ENCODE measurements at places on chromosomes 5 and 9. TPM values are rescaled to one million over a fixed set of nuclear protein-coding genes. Genes with fewer than 3 reads are reported as not detected.

DNA sequence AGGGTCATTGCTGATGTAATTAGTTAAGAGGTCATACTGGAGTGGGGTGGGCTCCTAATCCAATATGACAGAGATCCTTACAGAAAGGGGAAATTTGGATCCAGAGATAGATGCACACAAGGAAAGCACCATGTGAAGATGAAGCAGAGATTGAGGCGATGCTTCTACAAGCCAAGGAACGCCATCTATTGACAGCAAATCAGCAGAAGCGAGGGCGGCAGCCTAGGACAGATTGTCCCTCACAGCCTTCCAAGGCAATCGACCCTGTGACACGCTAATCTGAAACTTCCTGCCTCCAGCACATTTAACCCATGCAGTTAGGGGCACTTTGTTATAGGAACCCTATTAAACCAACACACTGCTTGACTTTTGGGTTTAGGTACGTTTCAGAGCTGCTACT lies 285.1 kb upstream of the DAP start:
- no peak for DNase-seq

Gene UAP1L1
- 13.6 TPM for total RNA-seq

- no peak for DNase-seq
Observed at GRCh38 chr9:137173796-137174664, 2.2 kb upstream of the TMEM210 start.

Gene FYB1
- total RNA-seq = 4.7 TPM

GRCh38 chr9:16043756-16044578 lies 491.1 kb downstream of the CCDC171 start:
- DNase-seq = no peak

Gene KCNN2
- total RNA-seq = 9.3 TPM

GRCh38 chr5:37211661-37212060 lies 37.5 kb downstream of the CPLANE1 start:
- no peak for DNase-seq

DNA sequence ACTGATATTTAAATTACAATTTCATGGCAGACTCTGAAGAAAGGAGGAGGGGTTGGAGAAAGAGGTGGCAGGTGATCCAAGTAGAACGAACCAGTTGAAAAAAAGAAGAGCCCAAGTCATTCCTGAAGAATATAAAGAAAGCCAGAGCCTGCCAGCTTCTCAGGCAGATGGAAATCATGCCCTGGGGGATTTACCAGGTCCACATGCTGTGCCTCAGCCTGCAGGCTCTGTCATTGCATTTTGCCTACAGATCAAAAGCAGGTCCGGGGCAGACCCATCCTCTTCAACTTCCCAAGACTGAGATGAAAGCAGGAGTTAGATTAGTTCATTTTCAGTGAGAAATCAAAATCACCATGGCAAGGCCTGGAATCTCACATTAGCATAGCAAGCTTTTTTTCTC lies 48.5 kb downstream of the GDNF start:
- no peak for DNase-seq

GRCh38 chr5:90020575-90021538 lies 388.7 kb downstream of the CETN3 start:
- no peak for DNase-seq

- DNase-seq = no peak
Observed at GRCh38 chr9:129363216-129363873, 185.3 kb upstream of the IER5L start.

- peak; percentile 71 for DNase-seq
Observed at GRCh38 chr5:124866355-124867136, 120.1 kb upstream of the ZNF608 start.

GRCh38 chr5:75612226-75612569 lies 945 bp downstream of the ANKDD1B start:
- DNase-seq = no peak

- DNase-seq = no peak
Observed at GRCh38 chr5:123066016-123066415, 23.0 kb upstream of the PRDM6 start.

- DNase-seq = no peak
Observed at GRCh38 chr5:142390334-142390733, 65.5 kb upstream of the SPRY4 start.

DNA sequence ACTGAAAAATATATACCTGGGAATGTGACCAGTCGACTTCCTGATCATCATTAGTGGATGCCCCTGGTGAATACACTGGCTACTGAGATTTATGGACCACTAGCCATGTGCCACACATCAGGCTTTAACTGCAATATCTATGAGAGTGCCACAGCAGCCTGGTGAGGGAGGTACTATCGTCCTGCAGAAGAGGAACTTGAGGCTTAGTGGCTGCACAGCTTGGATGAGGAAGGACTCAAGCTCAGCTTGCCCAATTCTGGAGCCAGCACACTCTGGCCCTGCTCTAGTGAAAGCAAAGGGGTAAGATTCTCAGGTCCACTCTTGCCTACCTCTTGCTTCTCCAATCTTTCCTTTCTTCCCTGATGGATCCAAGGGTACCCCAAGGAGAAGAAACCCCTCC lies 129.3 kb downstream of the ENTREP1 start:
- no peak for DNase-seq

Gene TMEM252
- total RNA-seq = not detected

- peak; percentile 93 for DNase-seq
Observed at GRCh38 chr9:134372581-134373267, 46.5 kb downstream of the RXRA start.

Gene ARHGEF39
- 0.22 TPM for total RNA-seq

DNA sequence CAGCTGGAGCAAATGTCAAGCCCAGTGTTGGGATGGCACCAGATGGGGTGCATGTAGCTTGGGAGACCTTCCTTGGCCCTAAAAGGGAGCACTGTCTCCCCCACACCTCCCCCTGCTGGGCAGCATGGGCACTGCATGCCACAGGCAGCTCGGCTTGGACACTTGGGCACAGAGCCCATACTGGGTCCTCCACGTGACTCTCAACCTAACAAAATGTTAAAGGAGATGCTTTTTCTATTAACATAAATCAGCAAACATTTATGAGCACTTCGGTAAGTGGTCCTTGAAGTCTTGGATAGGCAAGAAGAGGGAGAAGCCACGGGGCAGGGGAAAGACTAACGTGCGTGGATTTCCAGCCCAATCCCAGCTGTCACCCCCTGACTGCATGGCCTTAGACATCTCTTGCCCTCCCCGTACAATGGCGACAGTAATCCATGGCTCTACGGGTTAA lies 23.9 kb upstream of the MAPK9 start:
- DNase-seq = peak; percentile 85

DNA sequence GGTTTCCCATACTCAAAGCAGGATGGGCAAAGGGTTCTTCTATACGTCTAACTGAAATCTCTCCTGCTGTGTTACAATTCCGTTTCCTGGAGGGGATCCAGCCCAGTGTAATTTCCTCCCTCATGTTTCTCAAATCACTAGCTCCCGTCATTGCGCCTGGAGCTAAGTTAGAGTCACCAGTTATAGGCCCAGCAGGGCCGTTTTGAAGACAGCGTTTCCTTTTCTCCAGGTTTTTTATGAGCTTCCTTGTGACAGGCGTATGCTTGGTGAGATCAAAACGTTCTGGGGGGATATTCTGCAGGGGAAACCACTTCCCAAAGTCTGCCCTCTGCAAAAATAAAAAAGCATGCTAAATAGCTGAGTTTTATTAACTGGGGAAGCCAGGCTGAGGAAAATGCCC lies 53.0 kb upstream of the WWC1 start:
- no peak for DNase-seq

GRCh38 chr9:105052346-105052745 lies 124.4 kb upstream of the ABCA1 start:
- no peak for DNase-seq

- DNase-seq = no peak
Observed at GRCh38 chr5:65722575-65723403, 784 bp downstream of the NLN start.

Gene NTRK2
- 8.2 TPM for total RNA-seq

DNA sequence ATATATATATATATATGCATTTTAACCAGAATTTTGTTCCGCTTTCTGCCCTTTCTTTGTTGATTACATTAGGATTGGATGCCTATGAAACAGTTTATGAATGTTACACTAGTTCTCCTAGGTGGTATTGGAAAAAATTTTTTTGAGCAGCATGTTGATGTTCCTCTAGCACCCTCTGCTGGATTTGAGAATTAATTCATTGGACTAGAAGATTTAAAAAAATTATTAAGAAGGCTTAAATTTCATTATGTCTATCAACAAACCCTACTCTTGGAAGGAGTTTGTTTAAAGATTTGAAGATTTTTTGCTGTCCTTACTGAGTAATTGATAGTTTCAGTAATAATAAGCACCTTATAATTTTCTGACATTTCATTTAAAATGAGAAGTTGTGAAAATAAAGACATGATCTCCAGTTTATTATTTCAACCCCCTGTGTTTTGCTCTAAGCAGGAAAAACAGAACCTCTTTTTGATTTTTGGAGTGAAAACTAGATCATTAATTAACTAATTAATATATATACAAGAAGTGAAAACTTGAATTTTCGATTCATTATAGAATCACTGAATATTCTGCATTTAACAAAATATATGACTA lies 89.6 kb downstream of the CCDC171 start:
- no peak for DNase-seq

DNA sequence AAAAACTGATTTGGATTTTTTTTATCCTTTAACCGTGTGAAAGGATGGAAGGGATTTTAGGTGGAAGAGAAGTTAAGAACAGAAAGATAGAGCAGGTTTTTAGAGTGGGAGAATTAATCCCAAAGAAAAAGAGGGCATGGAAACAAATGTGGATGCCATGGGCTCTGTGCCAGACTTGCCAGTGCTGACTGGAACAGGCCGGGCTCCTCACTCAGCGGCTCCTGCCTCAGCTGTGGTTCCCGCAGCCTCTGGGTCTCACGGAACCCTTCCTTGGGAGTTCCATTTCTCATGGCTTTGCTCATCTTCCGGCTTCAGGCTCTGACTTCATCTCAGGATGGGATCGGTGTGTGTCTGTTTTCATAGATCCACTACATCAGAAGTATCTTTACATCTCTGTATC lies 30.4 kb upstream of the SLC2A8 start:
- no peak for DNase-seq

All from Right ventricle myocardium inferior (tissue), 1 donor.